ENCODE measurements at places on chromosomes 1 and 21.
A peak's percentile ranks its signal among the peaks of the same experiment; 100 is the strongest.

DNA sequence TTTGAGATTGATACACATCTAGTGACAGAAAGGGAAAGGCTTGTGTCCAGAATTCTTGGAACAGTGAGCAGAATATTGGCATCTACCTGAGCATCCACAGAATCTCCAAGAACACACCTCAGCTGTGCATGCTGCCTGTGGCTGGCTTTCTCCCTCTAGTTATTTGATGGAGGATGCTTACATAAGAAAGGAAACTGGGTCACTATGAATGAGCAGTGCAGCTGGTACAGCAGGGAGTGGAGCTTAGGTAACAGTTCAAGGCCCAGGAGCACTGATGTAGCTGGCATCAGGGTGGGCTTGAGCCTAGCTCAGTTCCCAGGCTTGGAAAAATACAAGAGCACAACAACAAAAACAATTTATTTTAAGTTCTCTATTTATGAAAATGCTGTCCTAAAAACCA, 26.3 kb downstream of the RGS8 start:
- H3K4me3 ChIP-seq = no peak overlapping the region
- H3K27me3 ChIP-seq = no peaks in the 10 kb centered on the region
- no peak for DNase-seq
- no peaks in the 10 kb centered on the region for H3K36me3 ChIP-seq
- H3K4me1 ChIP-seq = no peaks in the 10 kb centered on the region

- DNase-seq = no peak
- no peak overlapping the region for H3K27ac ChIP-seq
- H3K36me3 ChIP-seq = no peaks in the 10 kb centered on the region
- no peaks in the 10 kb centered on the region for H3K27me3 ChIP-seq
Observed at GRCh38 chr1:42258218-42258617, 76.8 kb downstream of the FOXJ3 start.

DNA sequence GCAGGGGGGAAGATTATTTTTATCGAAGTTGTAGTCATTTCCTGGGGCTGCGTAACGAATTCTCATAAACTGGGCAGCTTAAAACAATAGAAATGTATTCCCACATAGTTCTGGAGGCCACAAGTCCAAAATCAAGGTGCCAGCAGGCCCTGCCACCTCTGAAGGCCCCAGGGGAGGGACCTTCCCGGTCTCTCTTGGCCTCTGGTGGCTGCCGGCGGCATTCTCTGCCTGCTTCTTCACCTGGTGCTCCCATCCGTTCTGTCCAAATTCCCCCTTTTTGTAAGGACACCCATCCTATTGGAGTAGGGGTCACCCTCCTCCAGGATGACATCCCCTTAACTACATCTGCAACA, 92.8 kb downstream of the PDE9A start:
- no peak overlapping the region for H3K4me3 ChIP-seq
- H3K27me3 ChIP-seq = no peaks in the 10 kb centered on the region
- peaks cover 7% of the 10 kb centered on the region for H3K36me3 ChIP-seq
- peaks cover 15% of the 10 kb centered on the region for H3K4me1 ChIP-seq
- peak overlapping the region; percentile 77 for H3K27ac ChIP-seq

GRCh38 chr1:55064071-55064581, 24.8 kb downstream of the PCSK9 start:
- no peaks in the 10 kb centered on the region for H3K27me3 ChIP-seq
- no peak overlapping the region for H3K4me3 ChIP-seq
- H3K36me3 ChIP-seq = peaks cover 35% of the 10 kb centered on the region
- no peak for DNase-seq
- H3K4me1 ChIP-seq = no peaks in the 10 kb centered on the region
- H3K27ac ChIP-seq = no peak overlapping the region

GRCh38 chr1:180842491-180843275, 70.0 kb upstream of the KIAA1614 start:
- H3K27ac ChIP-seq = no peak overlapping the region
- H3K4me3 ChIP-seq = no peak overlapping the region
- DNase-seq = no peak
- H3K36me3 ChIP-seq = no peaks in the 10 kb centered on the region
